Fibroblast of lung (primary cell): ENCODE measurements at places on chromosomes 12 and 14.

DNA sequence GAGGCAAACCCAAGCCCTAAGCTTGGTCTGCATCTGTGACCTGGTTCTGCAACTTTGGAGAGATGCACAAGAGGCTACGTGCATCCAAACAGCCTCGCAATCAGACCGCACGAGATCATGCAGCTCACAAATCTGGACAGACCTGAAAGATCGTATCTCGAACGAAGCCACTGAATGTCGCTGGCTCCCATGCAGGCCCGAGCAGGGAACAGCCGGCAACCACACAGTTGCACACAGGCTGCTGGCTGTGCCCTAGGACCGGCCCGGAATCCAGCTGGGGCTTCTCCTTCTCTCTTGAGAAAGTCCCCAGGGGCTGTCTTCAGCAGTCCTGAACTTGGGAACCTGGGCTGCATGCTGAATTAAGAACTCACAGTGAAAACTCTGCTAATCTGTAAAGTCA is 27.9 kb downstream of the WNT5B start:
- DNase-seq = no peak

DNA sequence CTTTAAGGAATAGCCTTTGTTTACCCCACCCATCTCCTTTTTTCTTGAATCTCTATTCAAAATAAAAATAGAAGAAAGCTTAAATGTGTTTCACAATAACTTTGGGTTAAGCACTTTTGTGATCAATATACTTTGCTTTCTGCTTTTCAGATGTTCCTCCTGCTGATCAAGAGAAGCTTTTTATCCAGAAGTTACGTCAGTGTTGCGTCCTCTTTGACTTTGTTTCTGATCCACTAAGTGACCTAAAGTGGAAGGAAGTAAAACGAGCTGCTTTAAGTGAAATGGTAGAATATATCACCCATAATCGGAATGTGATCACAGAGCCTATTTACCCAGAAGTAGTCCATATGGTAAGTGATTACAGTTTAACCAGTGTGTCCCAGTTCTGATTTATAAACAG is 95.0 kb downstream of the PPP2R5C start:
- no peak for DNase-seq

- no peak for DNase-seq
These were observed 4.1 kb downstream of the TEAD4 start for GRCh38 chr12:2963154-2963759.

- DNase-seq = no peak
These were observed 36.2 kb downstream of the FGD6 start for GRCh38 chr12:95181103-95181502.

GRCh38 chr14:28719130-28719529 is 47.5 kb upstream of the FOXG1 start:
- peak; percentile 42 for DNase-seq
